Activated CD4-positive, CD25-positive, alpha-beta regulatory T cell treated with anti-CD3 and anti-CD28 coated beads, Interleukin-2, amount 50 U/mL, for 16 hours (primary cell): ENCODE measurements at places on chromosomes 7 and 10.
A peak's percentile ranks its signal among the peaks of the same experiment; 100 is the strongest.

GRCh38 chr7:159108491-159108890, 36.2 kb downstream of the VIPR2 start:
- DNase-seq, result no peak

DNA sequence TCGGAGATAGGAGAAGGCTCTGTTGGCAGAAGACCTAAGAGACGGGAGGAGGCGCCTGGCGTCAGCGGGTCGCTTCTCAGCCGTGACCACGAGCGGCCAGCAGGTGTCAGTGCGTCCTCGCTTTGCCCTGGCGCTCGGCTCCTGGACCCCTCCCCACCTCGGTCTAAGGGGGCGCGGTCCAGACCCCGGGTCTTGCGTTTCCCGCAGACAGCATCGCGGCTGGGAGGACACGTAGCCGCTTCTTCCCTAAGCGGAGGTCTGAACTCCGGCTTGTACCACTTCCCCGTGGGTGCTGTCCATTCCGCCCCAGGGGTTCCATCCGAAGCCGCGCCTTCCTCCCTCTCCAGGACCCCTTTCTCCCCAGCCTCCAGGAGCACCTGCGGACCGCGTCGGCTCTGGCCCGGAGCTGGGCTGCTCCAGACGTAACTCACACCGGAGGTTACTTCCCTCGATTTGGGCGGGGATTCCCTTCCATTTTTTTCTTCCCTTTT, 593 bp upstream of the ADRA2A start:
- no peak for DNase-seq

- DNase-seq, result no peak
Measured at GRCh38 chr7:37089972-37090371, 358.7 kb downstream of the ELMO1 start.

DNA sequence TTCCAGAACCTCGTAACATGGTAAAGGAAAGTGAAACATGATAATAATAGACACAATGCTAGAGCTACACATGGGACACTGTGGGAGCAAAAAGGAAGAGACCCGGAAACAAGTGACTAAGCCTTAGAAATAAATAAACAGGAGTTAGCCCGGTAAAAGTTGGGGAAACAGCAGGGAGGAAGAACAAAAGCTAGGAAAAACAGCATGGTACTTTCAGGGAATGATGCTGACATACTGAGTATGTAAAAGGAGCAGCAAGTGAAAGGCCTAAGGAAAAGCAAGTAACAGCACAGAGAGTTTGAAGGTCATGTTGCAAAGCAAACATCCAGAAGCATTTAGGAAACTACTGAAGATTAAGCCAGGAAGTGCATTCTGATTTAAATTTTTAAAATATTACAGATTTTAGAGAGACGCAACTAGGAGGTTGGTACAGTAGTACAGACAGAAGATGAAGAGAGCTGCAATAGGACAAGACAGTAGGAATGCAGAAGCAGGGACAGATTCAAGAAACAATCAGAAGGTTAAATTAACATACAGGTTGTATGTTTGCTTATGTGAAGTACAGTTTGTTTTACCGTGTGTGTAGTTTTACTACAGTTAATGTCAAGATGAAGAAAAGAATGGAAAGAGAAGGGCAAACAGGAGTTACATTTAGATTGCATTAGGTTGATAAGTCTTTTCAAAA, 63.7 kb downstream of the ARHGAP12 start:
- no peak for DNase-seq

DNA sequence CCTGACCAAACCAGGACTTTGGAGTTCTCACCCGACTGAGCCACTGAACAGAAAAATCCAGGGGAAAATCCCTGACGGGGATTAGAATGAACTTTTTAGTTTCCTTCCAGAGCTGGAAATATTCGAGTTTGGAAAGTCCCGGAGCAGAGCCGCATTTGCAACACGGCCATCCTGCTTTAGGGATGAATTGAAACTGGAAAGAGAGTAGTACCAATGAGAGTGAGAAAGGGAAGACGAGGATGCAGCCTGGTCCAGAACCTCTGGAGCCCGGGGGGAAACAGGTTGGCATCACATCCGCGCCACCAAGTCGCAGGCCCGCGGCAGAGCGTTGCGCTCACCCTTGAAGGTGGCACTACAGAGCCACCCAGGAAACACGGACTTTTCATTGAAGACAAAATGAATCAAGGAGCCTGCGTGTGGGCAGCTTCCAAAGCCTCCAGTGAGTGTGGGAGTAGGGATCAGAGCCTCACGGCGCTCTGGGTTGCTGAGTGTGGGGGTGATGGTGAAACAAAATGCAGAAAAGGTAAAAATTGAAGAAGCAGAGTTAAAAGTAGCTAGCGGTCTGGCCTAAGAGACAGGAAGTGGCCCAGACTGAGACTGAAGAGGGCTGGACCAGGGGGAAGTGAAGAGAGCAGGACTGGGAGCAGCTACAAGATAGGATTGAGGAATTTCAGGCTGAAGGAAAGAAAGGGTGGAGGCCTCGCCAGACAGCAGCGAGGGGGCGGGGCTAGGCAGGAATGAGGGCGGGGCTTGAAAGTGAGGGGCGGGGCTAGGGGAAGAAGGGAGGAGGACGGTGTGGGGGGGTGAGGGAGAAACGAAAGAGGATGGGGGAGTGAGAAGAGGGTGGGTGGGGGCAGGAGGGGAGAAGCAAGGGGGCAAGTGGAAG, 1.8 kb downstream of the SMURF1 start:
- DNase-seq, result peak; percentile 51

DNA sequence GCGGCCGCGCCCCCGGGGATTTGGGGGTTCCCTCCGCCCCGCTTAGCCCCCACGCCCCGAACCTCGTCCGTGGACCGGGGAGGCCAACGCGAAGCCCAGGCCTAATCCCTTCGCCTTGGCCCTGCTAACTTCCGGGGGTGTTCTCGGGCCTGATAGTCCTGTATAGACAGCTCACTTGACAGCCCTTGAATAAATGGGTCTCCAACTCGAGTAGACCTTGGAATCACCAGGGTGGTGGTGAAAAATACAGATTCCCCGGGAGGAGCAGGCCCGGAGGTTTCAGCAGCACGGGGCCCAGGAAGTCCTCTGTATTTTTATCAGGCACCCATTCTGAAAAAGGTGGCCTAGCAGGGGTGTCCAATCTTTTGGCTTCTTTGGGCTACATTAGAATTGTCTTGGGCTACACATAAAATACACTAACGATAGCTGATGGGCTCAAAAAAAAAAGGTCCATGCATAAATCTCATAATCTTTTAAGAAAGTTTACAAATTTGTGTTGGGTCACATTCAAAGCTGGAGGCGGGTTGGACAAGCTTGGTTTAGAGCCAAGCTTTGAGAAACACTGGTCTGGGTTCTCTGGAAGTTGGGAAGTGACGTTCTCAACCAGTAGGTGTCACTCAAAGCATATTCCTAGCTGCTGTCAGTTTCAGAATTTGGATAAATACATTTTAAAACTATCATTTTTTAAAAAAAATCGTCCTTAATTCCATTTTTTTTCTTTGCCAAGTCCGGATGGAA, 221.7 kb downstream of the PHTF2 start:
- DNase-seq, result no peak

DNA sequence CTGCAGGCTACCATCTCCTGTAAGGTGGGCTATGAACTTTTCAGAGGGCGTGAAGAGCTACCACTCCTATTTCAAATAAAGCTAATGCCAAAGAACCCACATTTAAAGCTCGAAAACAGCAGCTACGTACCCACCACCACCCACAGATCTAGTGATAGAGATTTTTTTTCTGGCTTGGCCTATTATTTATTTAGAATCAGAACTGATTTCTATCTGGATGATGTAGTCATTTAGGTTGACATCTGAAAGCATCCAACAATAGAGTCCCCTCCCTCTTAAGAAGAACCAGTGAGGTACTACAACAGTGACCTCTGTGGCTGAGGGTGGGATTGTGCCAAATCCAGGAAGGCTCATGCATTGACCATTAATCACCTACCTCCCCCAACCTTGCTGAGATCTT, 113.8 kb upstream of the ADO start:
- DNase-seq, result no peak
